ENCODE measurements at places on chromosomes 2 and 18.

GRCh38 chr2:86195808-86196387, 636 bp upstream of the IMMT start:
- peak; percentile 24 for DNase-seq

DNA sequence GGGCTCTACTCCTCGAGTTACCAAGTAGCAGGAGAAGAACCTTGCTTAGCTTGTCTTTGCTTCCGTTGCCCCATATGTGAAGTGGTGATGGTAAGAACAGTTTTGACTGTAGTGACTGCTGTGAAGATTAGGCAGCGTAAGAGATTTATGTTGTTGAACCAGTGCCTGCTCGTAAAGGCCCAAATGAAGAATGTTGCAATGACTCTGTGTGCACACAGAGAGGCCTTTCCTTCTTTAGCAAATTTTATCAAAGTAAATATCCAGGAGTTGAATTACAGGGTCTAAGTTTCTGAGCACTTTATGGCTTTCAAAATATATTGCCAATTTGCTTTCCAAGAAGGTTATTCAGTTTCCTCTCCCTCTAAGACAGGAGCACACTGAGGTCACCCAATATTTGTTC, 14.5 kb downstream of the NTSR2 start:
- DNase-seq, result no peak

DNA sequence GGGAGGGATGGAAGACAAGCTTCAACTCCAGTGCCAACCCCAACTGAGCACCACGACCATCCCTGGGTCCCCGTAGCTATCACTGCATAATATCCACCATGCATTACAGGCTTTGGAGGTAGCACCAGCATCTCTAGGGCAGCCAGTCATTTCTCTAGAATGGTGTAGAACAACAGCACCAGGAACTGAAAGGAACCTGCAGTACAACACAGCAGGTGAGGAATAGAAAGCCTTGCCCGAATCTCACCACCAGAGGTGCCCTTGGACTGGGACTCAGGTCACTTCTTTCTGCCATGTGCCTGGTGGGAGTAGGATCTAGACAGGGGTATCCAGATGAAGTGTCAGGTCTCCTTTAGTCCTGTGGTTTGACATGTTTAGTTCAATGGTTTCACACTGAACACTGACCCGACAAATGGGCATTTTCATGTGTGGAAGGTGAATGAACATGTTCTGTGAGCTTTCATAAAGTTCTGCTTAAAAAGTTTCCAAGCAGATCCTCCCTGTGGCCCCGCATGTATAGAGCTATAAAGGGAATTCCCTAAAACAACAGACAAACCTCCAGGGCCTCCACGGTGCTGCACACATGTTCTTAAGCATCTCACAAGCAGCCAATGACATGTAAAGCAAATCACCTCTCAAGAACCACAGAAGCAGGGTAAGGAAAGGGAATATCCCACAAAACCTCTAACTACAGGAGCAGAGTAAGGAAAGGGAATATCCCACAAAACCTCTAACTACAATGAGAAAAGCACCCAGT, 208.3 kb downstream of the AFF3 start:
- no peak for DNase-seq

- no peak for DNase-seq
Observed at GRCh38 chr2:24861500-24861899, 58.5 kb downstream of the ADCY3 start.

GRCh38 chr2:23294238-23294637, 90.7 kb upstream of the KLHL29 start:
- DNase-seq, result no peak

DNA sequence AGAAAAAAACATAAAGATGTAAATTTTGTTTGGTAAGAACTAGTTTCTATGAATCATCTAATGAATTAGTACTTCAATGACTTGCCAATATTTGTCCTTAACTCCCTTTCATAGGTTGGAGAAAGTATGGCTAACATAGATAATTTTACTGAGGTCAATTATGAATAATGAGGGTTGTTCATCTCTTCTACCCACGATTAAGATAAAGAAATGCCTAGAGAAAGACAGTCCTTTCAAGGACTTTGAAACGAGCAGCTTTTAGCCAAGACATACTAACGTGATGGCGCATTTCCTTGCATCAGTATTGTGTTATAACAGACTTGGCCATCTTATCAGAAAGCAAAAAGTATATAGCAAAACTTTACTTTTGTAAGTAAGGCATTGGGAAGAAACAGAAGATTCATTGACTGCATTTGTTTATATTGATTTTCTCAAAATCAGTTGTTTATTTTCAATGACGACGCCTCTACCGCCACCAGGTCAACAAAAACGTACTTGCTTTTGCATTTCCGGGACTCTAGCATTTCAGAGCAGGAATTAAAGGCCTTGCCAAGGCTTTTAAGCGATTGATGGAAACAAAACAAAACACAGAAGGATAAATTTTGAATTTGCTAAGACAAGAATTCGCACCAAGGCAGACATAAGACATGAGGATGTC, 961 bp downstream of the RBM43 start:
- peak; percentile 4 for DNase-seq

DNA sequence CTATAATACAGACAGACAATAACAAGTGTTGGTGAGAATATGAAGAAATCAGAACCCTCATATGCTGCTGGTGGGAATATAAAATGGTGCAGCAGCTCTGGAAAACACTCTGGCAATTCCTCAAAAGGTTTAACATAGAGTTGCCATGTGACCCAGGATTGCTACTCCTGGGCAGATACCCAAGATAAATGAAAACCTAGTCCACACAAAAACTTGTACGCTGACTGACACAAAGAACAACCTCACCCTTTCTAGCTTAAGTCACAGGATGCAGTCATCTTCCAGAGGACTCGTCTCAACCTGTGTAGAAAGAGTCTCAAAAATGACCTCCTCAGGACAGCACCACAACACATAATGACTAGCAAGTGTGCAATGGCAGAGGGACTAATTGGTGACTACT, 71.6 kb upstream of the ACAA2 start:
- no peak for DNase-seq

- no peak for DNase-seq
Observed at GRCh38 chr2:219947575-219947974, 320.1 kb downstream of the SLC4A3 start.

DNA sequence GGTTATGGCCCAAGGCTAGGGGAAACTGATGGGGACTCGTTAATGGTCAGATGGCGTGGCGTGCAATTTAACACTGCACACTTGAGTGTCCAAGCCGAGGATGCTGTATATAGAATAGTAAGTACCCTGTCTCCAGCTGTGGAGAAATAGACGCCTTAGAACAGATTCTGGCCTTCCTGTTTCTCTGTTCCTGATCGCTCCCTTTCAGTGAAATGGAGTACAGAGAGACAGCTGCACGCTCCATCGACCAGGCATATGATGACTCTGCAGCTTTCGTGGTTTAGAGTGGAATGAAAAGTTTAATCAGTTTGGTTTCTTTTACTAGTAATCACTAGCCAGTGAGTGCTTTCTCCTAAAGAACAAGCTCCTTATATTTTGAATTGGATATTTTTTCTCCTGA, 213.4 kb downstream of the NEDD4L start:
- no peak for DNase-seq

DNA sequence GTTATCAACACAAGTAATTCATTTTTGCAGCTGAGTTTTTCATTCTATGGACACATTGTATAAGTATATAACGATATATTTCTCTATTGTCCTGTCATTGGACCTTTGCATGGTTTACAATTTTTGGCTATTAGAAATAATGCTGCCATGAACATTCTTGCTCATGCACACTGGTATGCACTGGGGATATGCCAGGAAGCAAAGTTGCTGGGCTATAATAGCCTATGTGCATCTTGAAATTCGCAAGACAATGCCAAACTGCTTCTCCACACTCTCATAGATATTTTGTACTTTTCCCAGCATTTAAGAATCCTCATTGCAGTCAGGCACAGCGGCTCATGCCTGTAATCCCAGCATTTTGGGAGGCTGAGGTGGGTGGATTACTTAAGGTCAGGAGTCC, 852.6 kb upstream of the ID2 start:
- DNase-seq, result no peak

- peak; percentile 34 for DNase-seq
Observed at GRCh38 chr2:222613715-222614331, 42.1 kb downstream of the FARSB start.

- DNase-seq, result peak; percentile 41
Observed at GRCh38 chr2:210195101-210195852, 24.1 kb upstream of the KANSL1L start.

- DNase-seq, result no peak
Observed at GRCh38 chr18:22399949-22400348, 17.8 kb downstream of the CTAGE1 start.

DNA sequence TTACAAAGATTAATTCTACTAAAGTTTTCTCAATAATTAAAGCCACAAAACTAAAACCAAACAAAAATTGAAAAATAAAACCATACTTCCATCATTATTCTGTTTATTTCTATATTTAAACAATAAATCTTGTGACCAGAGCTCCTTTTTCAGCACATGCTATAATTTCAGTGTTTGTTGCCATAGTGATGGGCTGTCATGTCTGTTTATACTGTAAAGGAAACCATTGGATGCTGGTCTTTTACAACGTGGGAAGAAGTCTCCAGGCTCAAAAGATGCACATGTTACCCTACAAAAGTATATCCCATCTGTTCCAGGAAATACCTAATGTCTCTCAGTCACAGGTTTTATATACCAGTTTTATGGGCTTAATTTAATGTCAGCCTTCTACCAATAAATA, 100.1 kb upstream of the MC2R start:
- DNase-seq, result no peak

- DNase-seq, result no peak
Observed at GRCh38 chr2:160373666-160374065, 119.9 kb downstream of the RBMS1 start.

GRCh38 chr2:143158551-143159485, 29.6 kb downstream of the ARHGAP15 start:
- no peak for DNase-seq

- DNase-seq, result no peak
Observed at GRCh38 chr2:40666398-40666797, 214.5 kb upstream of the SLC8A1 start.

GRCh38 chr2:5926871-5927512, 234.8 kb downstream of the SOX11 start:
- no peak for DNase-seq

GRCh38 chr2:210445116-210445707, 31.3 kb downstream of the LANCL1 start:
- peak; percentile 6 for DNase-seq

- DNase-seq, result no peak
Observed at GRCh38 chr2:25677877-25678276, 4.5 kb upstream of the DTNB start.

GRCh38 chr2:142944264-142944663, 66.8 kb downstream of the KYNU start:
- no peak for DNase-seq

GRCh38 chr2:162217598-162217997, 25.6 kb downstream of the FAP start:
- DNase-seq, result no peak

DNA sequence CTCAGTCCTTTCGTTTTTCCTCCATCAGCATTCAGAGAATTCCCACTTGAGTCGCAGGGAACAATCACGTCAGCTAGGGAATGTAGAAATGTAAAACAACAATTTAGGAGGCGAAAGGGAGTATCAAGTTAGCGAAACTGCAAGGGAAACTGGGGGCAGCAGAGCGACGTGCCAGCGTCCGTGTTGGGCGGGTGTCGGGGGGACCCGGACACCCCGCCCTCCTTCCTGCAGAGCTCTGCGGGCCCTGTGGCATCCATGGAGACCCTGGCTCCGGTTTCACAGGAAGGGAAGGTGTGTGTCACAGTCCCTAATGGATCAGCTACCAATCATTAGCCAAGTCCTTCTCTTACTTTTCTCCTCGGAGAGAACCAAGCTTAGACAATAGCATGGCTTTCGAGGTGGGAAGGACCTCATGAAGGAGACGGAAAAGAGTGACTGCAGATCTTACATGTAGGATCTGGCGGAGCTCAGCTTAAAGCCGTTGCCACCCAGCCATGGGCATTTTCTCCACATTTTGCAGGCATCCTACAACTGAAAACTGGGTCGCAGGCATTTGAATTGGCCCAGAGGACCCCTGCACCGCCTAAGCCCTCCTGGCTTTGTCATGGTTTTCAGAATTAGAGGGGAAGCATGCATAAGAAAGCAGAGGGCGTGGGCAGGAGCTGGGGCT, 33.7 kb downstream of the SOX11 start:
- no peak for DNase-seq

GRCh38 chr2:239927424-239927981, 97.6 kb downstream of the NDUFA10 start:
- DNase-seq, result peak; percentile 86

DNA sequence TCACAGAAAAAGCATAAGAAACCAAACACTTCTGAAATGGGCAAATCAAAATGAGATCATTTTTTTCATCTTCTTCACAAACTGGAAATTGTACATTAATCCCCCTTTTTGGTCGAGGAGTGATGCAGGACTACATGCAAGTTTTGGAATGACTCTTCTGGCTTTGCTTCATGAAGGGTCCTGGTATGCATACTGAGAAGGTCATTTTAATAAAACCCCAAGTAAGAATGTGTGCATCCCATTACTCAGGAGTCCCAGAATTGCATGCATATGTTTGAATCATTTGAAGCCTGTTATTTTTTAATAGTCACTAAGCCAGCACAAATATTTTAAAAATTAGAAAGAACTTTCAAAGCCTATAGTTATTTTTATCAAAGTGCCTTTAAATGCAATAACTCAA, 16.7 kb upstream of the EHBP1 start:
- DNase-seq, result no peak

DNA sequence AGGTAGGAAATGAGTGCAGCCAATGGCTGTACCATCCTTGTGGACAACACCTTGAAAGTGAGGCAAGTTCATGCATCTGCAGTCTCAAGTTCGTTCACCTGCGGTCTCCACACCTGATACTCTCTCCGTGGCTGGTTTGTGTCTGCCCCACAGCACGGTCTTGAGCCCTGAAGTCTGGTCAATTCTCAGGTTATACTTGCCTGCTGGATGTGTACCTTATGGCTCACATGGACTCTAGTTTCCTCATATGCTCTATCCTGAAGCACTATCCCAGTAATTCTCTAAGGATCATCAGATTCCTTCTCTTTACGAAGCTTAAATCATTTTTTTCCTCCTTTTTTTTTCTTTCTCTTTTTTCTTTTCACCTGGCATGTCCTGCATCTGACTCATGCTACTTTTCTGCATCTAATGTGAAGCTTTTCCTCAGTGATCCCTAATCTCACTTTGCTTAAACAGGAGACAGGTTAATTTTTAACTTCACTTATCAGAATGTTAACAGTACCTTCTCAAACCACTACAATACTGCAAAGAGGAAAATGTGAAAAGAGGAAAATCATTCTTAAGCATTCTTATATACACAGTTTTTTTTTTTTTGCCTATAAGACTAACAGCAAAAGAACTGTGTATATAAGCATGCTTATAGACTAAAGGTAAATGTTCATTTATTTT, 511.2 kb downstream of the SOX11 start:
- DNase-seq, result no peak

DNA sequence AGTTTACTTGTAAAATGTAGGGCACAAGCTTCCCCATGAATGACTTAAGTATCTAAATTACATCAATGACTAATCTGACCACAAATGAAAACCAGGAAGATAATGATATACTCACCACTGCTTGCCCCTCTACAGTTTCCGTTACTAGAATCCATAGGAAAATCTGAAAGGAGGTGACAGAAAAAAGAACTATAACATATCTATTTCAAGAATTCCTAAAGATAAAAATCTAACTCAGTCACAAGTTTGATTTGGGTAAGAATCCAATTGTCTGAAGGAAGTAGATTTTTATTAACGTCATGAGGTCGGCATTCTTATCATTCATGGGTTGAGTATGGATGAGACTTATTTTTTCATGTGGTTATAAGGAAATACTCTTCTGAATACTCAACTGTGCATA, 7.8 kb downstream of the FRZB start:
- DNase-seq, result no peak

GRCh38 chr2:236107942-236108625, 60.1 kb downstream of the GBX2 start:
- DNase-seq, result no peak

GRCh38 chr2:241858206-241859016, at the start of gene PDCD1:
PDCD1 (minus strand) TSS chr2:241858894; CDS start chr2:241858838, 56 bp downstream.
- peak; percentile 87 for DNase-seq
